H9 (cell line): ENCODE measurements at places on chromosomes 13 and 19.

GRCh38 chr13:76086729-76087128, 450.6 kb downstream of the LMO7 start:
- no peak for DNase-seq

- DNase-seq, result no peak
Measured at GRCh38 chr13:44416301-44416700, 42.7 kb downstream of the SERP2 start.

- no peak for DNase-seq
Measured at GRCh38 chr19:39916851-39917396, 17.5 kb downstream of the FCGBP start.

DNA sequence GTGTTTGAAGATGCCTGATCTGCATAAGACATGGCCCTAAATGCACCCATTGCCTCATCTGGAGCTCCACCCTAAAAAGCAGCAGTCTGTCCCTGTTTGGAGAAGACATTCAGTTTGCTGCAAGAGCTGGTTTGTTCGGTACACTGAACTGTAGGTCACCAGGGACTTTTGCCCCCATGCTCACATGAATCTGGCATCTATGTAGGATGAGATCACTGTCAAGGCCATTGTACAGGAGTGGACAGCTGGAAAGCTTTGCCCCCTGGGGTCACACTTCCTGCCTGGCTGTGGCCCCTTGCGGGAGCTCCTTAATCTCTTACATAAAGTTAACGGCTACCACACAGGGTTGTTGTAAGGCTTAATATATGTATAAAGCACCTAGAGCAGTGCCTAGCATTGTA, 73.0 kb downstream of the IPO5 start:
- DNase-seq, result no peak

GRCh38 chr13:96214824-96215445, 125.0 kb downstream of the HS6ST3 start:
- no peak for DNase-seq

DNA sequence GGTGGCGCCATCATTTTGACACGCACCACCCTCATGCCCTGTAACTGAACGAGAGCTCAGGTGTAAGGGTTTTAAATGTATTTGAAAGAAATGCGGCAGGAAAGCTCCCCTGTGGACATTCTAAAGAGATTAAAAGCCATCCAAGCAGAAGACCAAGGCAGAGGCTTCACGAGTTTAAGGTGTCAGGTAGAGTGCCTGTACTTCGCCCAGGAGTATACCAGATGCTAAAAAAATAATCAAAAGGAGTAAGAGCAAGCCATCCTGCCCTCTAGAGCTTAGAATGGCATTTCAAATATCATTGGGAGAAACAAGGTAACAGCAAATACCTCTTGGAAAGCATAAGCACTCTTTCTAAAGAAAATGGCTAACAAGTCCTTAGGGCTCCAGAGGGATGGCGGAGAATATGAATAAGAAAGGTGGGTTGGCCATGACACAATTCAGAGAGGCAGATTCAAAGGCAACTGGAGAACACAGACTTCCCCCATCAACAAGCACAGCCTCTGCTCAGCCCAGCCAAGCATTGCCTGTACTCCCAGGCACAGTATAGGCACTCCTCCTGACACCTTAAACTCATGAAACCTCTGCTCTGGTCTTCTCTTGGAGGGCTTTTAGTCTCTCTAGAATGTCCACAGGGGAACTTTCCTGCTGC, 447.6 kb downstream of the SUCLA2 start:
- DNase-seq, result peak; percentile 36

DNA sequence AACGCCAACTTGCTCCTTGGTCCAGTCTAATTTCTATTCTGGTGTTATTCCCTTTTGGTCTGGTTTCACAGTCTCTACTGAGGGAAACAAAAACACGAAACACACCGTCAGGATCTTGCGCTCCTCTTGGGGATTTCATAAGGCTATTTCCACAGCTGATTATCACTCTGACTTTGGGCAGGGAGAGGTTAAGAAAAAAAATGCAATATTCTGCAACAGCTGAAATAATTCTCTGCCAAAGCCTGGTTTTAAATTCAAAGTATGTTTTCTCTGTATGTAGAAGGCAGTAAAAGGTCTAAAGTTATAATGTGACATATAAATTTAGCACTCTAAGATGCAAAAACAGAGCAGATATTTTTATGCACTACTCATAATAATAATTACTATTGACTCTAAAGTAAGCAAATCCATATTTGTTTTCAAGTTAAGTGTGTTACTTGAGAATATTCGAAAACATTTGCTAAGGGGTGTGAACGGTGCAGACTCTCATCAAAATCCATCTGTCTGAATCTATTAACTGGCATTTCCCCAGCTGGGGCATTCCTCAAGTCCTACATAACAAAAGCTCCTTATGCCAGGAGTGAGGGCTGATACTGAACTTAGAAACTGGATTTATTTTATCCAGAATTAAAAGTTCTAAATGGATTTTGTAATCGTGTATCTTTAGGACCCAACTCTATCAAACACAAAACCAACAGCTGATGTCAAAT, 38.4 kb upstream of the STARD13 start:
- DNase-seq, result no peak

DNA sequence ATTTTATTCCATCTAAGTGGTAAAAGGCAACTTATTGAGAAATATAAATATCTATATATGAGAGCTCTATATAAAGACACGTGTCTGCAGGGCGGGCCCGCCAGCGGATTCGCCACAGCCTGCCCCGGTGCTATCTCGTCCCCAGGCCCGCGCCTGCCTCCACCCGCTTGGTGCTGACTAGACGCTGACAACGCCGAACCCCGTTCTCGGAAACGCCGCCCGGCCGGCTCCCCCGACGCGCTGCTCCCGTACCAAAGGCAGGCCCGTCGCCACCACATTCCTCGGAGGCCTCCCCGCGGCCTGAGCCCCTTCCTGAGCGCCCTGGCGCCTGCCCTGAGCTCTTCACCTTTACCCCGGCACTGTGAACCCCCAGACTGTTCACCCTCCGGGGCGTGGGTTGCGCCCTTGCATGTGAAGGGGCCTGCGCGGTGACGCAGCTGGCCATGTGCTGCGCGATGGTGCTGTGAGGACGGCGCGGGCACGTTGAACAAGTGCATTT, 6.0 kb downstream of the PLEKHJ1 start:
- no peak for DNase-seq

GRCh38 chr13:104320446-104320845, 1254.2 kb upstream of the SLC10A2 start:
- DNase-seq, result no peak

- DNase-seq, result no peak
Measured at GRCh38 chr19:16026756-16027155, 49.5 kb upstream of the TPM4 start.

GRCh38 chr13:98415326-98416070, 161.4 kb downstream of the STK24 start:
- no peak for DNase-seq

- DNase-seq, result peak; percentile 93
Measured at GRCh38 chr13:52850396-52851136, 2.1 kb upstream of the PCDH8 start.

DNA sequence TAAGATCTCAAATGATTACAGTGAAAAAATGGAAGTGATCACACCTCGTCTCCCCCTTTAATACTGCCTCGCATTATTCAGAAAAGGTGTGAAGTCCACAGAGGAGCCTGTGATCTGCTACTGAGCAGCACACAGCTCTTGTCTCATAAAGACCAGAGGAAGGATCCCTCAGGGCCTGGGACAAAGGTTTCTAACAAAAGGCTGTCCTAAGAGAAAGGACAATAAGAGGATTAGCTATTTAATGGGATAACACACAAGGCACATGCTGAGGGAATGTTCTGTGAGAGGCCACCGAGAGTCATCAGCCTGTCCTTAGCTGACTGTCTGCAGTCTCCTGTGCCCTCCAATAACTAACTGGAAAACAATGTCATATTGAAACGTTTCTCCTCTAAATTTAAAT, 26.7 kb downstream of the EBPL start:
- no peak for DNase-seq

GRCh38 chr13:67498948-67499347, 268.8 kb upstream of the PCDH9 start:
- DNase-seq, result no peak

GRCh38 chr19:17765069-17765618, 13.9 kb downstream of the FCHO1 start:
- no peak for DNase-seq

- no peak for DNase-seq
Measured at GRCh38 chr19:10685210-10685609, 16.0 kb upstream of the QTRT1 start.

DNA sequence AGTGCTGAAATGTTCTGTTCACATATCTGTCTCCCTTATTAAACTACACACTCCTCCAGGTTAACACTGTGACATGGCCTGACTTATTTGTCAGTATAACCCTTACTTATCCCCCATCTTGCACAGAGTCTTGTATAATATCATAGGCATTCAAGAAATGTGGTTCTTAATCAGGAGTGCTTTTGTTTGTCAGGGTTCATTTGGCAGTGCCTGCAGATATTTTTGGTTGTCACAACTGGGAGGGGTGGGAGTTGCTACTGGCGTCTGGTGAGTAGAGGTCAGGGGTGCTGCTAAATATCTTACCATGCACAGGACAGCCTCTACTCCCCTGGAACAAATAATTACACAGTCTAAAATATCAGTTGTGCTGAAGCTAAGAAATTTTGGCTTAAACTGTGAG, 20.4 kb upstream of the OBI1 start:
- no peak for DNase-seq

DNA sequence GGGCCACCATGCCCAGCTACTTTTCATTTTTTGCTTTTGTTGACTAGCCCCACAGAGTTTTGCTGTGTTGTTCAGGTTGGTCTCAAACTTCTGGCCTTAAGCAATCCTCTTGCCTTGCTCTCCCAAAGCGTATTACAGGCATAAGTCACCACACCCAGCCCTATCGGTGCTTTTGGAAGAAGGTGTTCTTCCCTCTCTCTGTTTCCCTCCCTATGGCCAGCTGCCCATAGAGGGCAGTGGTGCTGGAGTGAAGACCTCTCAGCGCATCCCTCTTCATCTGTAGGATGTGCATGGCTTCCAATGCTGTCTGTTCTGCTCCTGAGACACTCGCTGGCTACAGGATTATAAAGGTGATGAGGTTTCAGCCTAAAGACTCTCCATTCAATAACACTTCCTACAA, 1.3 kb upstream of the CD22 start:
- DNase-seq, result peak; percentile 61

DNA sequence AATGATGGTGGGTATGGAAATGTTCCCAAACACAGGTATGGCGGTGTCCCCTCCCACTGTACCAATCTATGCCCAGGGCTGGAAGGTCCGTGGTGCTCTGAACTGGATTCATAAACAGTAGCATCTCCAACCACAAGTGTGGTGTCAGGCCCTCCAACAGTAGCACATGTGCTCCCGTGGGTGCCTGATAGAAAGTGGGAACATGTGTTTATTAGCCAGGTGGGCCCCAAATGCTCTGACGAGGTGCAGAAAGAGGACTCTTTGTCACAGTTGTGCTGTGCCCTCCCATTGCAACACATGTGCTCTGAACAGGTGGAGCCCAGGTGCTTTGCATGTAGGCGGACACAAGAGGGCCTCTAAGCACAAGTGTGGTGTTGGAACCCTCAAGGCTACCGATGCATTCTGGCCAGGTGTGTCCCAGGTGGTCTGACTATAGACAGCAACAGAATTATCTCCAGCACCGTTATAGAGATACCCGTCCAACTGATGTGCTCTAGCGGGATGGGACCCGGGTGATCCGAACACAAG, 75.4 kb upstream of the ZNF30 start:
- DNase-seq, result peak; percentile 67

GRCh38 chr19:32241306-32241705, 104.1 kb upstream of the ZNF507 start:
- no peak for DNase-seq
